ENCODE measurements at places on chromosomes 2 and 18.

- DNase-seq = no peak
These were observed 34.1 kb downstream of the SS18 start for GRCh38 chr18:26056291-26056690.

GRCh38 chr2:181882246-181883020 is 9.1 kb upstream of the ITPRID2 start:
- no peak for DNase-seq

GRCh38 chr2:106161938-106162820 is 31.9 kb downstream of the UXS1 start:
- no peak for DNase-seq

- DNase-seq = no peak
These were observed 137.6 kb downstream of the COPS8 start for GRCh38 chr2:237223201-237223861.

DNA sequence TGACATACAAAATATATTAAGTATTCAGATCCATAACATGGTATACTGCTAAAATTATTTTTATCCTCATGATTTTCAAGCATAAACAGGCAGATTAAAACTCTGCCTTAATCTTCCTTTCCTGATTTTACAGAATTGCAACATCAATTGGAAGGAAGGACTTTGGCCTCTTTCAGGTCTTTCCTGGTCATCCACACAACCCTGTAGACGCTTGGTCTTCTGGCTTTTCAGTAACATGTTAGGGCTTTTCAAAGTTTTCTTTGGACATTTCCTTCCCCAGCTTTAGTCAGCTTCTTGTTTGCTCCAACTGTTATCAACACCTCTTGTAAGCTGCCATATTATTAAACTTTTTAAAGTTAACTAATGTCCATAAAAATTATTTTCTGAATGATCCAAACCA is 1364.9 kb upstream of the NRXN1 start:
- DNase-seq = no peak

DNA sequence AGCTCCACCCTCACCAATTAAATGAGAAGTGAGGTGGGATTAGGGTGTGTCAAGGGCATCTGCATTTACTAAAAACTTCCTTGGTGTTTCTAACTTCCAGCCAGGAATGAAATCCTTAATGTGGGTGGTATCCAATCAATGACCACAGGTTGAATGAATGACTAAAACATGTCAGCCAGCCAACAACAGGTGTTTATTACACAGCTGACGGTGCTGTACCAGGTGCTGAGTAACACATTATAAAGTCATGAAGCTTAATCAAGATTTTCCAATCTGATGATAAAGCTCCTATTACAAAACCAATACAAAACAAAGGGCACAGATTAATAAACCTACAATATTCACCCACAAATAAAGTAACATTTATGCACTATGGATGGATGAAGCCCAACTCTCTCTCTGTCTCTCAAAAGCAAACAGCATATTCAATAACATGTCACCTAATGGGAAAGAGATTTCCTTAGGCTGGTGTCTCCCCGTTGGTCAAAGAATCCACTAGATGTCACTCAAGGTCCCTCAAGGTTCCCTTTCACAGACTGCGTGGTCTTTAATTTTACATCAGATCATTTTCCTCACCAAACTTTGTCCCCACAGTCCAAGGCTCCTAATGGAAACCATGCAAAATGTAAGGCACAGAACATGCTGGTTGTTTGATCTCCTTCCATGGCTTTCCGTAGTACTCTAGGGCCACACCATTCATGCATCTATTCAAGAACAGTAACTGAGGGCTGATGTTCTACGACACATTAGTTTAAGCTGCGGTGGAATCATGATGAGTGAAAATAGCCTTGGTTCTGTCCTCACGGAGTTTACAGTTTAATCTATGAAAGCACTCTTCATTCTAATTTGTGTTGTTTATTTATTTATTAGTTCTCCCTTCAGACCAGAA is 6.4 kb upstream of the PTPN4 start:
- no peak for DNase-seq

DNA sequence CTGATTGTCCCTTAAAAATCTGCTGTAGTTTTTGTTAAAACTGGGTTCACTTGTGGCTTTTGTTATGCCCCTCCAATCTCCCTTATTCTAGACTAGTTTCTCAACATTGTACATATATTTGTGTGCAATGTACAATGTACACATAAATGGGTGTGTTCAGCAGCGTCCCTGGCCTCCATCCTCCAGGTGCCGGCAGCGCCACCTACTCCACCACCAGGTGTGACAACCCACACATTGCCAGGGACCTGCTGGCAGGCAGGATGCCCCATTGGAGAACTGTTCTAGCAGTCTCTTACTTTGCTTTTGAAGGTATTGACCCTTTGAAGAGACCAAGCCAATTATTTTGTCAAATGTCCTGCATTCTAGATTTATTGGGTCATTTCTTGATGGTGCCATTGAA is 75.4 kb downstream of the SH3RF3 start:
- DNase-seq = no peak

Data from ecto neural progenitor cell (in vitro differentiated cells).